Spinal cord (tissue), 10 donors: ENCODE measurements at places on chromosomes 1 and 21.

DNA sequence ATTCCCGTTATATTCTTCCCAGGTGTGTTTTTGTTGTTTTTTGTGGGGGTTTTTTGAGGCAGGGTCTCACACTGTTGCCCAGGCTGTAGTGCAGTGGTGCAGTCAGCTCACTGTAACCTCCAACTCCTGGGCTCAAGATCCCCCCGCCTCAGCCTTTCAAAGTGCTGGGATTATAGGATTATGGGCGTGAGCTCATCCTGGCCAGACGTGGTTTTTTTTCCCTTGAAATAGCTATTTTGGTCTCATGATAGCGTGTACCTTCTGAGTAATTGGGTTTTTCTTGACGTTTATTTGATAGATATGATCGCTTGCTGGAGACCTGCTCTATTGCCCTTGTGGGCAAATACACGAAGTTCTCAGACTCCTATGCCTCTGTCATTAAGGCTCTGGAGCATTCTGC, 17.6 kb downstream of the CTPS1 start:
- DNase-seq, result no peak

- no peak for DNase-seq
These were observed 12.3 kb downstream of the OR2T11 start for GRCh38 chr1:248622570-248623001.

DNA sequence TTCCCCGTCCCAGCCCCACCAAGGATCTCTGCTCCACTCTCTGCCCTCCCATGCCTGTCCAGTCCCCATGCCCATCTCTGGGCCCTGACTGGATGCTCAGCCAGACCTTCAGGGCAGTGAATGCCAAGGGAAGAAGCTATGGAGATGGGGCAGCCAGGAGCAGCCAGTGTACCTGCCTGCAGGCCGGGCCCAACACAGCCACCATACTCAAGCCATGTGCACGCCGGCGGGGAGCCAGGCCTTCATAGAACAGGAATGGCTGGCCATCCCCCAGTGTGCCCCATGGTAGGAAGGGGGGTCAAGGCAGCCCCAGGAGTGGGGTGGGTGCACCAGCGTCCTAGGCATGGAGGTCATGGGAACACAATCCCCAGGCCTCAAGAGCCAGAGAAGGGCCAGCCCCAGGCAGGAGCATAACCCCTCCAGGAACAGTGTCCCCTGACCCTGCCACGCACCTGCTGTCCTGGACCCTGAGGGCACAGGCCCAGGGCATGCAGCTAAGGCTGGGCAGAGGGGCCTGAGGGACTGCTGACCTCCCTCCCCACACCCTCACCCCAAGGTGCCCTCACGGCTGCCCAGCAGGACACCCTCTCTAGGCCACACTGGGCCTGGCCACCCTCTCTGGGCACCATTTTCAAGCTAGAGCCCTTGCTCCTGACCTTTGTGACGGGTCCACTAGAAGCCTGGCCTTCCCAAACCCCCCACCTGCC, 20.3 kb upstream of the ARF1 start:
- DNase-seq, result no peak

DNA sequence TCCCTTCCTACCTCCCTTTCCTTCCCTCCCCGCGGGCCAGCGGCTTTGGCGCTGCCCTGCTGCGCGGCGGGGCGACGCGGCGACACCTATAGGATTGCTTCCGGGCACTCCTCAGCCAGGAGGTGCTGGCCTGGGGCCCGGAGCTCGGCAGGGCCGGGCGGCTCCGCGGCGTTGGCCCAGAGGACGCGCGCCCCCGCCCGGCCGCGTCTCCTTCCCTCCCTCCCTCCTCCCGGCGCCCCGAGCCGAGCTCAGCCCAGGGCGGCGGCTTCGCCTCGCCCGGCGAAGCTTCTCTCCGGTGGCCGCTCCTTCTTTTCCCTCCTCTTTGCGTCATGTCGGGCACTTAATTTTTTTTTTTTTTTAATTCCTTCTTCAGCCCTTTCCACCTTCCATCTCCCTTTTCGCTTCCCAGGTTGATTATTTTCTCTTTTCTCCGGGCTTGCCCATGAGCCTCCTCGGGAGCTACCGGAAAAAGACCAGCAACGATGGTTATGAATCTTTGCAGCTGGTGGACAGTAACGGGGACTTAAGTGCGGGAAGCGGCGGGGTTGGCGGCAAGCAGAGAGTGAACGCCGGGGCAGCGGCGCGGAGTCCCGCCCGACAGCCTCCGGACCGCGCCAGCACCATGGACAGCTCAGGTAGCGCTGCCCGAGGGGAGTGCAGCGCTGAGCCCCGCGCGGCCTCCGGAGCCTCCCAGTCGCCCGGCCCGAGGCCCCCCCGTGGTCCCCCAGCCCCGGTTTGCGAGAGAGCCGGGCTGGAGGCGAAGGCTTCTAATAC, at the start of gene DNAJC6:
DNAJC6 (plus strand) TSS at position 240 of the 774 bp plus-strand sequence; CDS start at position 443, 203 bp downstream.
- peak; percentile 62 for DNase-seq

GRCh38 chr1:21050031-21050430, 126.7 kb downstream of the EIF4G3 start:
- DNase-seq, result no peak

DNA sequence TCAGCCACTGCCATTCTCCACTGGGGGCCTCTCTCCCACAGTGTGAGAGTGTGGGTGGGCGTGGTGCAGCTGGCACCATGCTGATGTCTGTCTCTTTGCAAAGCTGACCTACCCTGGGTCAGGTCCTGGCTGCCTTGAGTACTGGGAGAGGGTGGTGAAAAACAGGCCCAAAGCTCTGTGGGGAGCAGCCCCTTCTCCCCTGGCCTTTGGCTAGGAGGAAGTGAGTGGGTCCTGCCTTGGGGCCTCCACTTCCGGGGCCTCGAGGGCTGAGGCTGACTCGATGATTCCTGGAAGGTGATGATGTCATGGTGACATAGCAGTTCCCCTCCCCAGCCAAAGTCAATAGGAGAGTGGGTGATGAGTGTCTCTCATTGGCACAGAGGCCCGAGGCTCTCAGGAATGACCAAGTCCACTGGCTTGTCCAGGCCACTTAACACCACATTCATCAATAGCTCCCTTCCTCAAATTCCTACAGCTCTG, 53.0 kb downstream of the IER5 start:
- no peak for DNase-seq
